ENCODE measurements at places on chromosomes 16 and 17.

GRCh38 chr17:83006515-83007455 lies 72.6 kb upstream of the METRNL start:
- DNase-seq: no peak

DNA sequence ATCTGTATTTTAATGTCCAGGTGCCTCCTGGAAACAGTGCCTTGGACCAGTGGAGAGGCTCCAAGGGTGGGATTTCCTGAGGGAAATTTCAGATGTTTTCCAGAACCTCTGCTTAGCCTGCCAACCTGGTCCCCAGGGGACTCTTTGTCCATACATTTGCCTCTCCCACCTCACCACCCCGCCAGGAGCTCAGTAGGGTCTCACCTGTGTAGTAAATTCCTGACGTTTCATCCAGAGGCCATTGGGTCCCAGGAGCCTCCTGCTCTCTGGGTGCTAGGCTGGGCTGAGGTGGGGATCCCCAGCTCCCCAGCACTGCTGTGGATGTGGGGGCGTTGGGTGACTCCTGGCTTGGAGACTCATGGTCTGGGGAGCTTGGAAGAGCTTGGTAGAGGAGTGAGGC lies 2.7 kb downstream of the NLRP1 start:
- DNase-seq: no peak

- DNase-seq: peak; percentile 80
Measured at GRCh38 chr16:49281843-49282642, 405 bp upstream of the CBLN1 start.

DNA sequence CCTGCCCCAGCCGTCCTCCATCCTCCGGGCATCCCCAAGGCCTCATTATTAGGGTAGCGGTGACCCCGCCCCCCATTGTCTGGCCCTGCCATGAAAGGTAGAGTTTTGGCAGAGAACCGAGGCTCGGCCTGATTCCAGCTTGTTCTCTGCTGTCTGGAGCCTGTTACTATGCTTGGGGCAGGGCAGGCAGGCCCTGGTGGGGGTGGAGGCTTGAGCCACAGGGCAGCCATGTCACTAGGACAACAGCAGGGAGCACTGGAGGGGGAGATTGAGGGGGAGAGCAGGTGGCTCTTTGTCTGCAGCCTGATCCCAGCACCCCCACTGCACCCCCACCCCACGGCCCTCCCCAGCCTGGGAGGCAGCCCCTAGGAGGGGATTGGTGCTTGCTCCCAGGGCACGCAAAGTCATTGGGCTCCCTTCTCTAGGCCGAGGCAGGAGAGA lies 15.4 kb downstream of the RHBDL3 start:
- DNase-seq: no peak

DNA sequence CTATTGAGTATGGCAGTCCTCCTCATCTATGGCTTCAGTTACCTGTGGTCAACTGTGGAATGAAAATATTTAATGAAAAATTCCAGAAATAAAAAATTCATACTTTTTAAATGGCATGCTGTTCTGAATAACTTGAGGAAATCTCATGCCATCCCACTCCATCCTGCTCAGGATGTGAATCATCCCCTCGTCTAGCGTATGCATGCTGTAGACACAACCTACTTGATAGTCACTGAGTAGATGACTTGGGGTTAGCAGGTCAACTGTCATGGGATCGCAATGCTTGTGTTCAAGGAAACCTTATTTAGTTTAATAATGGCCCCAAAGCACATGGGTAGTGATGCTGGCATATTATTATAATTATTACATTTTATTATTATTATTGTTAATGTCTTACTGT lies 4.8 kb upstream of the VAC14 start:
- no peak for DNase-seq

- DNase-seq: no peak
Measured at GRCh38 chr16:67736858-67737257, 17.7 kb upstream of the GFOD2 start.

GRCh38 chr16:12532871-12533610 lies 270.6 kb downstream of the CPPED1 start:
- DNase-seq: peak; percentile 33

DNA sequence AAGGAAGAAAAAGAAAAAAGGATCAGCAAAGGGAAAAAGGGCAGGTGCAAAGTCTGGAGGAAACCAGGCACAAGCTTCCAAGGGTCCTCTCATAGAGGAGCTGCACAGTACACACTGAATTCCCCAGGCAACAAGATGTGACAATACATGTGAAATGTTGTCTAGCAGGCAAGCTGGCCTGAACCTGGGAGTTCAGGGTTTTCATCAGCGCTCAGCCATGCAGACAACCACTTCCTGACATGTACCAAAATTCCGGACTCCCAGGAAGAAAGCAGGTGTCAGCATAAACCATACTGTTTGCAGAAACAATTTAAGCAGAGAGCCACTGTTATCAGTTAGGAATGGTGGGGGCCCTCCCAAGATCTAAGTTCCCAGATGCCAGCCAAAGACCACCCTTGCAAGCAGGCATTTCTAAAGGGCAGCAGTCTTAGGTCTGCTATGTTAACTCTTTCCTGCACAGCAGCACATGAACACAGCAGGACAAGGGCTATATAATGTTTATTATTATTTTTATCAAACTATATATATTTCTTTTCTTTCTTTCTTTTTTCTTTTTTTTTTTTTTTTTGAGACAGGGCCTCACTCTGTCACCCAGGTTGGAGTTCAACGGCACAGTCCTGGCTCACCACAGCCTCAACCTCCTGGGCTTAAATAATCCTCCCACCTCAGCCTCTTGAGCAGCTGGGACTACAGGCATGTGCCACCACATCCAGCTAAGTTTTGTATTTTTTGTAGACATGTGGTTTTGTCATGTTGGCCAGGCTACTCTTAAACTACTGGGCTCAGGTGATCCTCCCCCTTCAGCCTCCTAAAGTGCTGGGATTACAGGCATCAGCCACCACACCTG lies 10.1 kb downstream of the TK2 start:
- DNase-seq: no peak

DNA sequence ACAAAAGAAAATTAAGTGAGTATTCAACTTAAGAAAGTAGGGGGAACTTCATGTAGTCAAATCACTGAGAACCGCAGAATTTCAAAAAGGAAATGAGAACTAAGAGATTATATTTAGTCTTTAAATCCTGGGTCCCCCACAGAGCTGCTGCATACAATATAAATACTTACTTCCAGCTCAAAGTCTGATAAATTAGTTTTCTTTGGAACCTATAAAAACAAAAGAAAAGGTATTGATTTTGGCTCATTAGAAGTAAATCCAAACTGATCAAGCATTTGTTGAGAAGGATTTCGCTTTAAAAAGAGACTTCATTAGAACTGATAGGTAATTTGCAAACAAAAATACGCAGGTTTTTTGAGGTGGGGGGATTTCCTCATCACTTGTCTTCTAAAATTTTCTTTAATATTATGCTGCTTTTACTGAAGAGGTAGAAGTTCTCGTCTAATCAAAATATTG lies 21.9 kb downstream of the PARN start:
- DNase-seq: no peak

- DNase-seq: no peak
Measured at GRCh38 chr16:12559714-12560113, 244.0 kb downstream of the CPPED1 start.

GRCh38 chr16:17371299-17371698 lies 99.5 kb downstream of the XYLT1 start:
- DNase-seq: no peak

GRCh38 chr16:83102336-83102735 lies 475.6 kb downstream of the CDH13 start:
- no peak for DNase-seq

GRCh38 chr16:1184156-1184868 lies 31.4 kb downstream of the CACNA1H start:
- DNase-seq: no peak

DNA sequence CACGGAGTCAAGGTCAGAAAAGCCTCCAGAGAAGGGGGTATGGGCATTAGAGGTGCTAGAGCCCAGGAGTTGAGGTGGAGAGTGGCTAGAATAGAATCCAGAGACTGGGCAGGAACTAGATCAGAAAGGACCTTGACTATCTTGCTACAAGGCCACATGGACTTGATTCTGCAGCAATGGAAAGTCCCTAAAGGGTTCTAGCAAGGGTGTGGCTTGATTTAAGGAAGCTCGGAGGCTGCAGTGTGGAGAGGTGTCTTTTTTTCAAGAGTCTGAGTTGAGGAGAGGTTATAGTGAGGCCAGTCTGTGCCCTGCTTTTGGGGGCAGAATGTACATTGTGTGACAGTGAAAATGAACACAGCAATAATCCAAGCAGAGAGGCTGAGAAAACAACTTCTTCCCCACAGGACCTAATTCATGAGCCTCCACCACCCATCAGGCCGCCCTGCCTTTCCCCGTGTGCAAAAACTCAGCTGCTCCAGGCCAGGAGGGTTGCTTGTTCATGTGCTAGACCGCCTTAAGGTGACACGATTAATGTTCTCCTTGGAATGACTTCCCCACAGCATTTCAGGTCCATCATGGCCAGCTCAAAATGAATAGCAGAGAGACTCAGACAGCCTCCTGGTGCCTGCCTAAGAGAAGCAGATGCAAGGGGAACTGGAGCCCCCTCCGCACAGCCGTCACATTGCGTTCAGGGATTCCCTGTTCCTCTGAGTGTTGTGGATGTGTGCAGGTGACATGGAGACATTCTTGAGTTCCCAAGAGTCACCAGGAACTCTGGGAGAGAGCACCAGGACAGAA lies 8.7 kb upstream of the BEAN1 start:
- DNase-seq: no peak

DNA sequence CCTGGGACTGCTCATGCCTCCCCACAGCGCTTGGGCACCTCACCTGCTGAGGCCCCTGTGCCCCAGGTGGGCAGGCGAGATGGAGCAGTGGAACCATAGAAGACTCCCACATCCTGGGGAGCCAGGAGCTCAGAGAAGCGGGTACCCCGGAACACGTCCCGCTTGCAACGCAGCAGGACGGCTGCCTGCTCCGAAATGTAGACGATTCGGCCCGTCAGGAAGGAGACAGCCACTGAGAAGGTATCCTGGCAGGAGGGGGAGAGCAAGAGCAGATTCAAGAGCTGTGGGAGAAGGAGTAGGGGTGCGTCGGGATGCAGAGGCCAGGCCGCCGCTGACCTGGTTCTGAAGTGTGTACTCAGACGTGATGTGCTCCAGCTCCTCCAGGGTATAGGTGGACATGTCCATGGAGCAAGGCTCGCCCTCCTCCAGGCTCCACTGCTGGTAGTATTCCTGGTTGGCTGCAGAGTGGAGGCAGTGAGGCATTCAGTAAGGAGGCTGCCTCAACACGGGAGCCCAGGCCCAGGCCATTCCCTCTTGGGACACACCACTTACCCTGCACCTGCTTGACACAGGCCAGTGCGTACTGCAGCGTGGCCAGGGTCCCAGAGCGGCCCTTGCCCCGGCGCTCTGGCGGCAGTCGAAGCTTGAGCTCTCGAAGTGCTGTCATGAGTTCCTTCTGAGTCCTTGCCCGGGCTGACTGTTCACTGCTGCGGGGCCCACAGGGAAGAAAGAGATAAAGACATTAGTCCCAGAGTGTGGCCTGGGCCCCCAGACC lies 2.6 kb downstream of the PER1 start:
- no peak for DNase-seq

- DNase-seq: peak; percentile 40
Measured at GRCh38 chr17:79933863-79934652, 94.8 kb upstream of the CBX4 start.

DNA sequence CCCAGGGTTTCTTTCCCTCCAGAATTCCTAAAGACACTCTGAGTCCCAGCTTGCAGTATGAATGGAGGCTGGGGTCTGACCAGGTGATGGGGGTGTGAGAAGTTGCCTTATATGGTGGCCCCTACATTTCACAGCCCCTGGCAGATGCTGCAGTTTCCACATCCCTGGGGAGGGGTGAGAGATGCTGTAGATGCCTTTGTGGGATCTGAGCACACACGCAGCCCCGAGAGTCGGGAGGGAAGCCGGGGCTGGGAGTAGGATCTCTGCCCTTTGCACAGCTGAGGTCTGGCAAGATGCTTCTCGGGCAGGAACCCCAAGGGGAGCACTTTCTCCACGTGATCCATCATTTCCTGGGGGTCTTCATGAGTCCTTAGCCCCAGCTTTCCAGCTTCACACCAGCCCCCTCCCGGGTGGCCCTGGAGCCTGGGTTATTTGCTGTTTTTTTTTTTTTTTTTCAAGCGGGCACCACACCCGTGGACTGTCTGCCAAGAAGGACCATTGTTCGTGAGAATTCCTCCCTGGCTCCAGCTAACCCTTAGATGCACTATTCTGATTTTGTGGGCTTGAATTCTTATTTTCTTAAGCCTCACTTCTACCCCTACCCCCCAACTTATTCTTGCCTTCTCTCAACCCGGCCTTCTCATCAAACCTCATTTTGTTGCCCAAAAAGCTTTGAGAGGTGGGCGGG lies 50.6 kb downstream of the NTN1 start:
- DNase-seq: no peak

DNA sequence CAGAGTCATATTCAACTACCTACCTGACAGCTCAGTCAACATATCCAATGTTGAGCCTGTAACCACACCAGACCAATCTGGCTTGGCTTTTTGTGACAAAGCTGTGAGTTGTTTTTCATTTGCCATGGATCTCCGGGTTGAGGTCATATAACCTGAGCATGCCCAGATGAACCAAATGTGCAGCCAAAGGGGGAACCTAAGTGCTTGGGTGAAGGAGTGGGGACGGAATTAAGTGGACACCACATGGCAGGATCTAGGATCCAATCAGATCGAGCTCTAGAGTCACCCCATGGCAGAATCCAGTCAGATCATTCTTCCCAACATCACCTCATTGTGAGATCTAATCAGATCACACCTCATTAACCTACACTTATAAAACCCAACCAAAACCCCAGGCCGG lies 258.6 kb downstream of the PHKB start:
- no peak for DNase-seq

- DNase-seq: no peak
Measured at GRCh38 chr17:62064029-62064790, 868 bp downstream of the MED13 start.

- DNase-seq: peak; percentile 69
Measured at GRCh38 chr16:11253009-11253994, 2.7 kb downstream of the SOCS1 start.

DNA sequence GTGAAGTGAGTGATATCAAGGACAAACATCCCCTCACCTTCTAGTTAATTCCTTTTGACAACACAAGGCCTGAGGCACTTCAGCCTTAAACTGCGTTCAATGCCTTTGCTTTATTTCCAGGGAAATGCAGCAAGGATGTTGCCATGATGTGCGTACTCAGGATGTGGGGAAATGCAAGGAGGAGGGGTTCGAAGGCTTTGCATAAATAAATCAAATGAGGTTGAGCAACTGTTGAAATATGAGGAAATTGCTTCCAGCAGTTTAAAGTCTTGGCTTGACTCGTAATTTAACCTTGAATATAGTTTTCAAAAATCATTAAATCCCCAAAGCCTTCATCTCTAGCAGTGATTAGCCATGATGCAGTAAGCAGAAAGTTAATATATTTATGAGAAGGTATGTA lies 81.8 kb upstream of the CCL2 start:
- no peak for DNase-seq

Measured in stimulated activated naive CD8-positive, alpha-beta T cell treated with anti-CD3 and anti-CD28 coated beads, Interleukin-15, Interleukin-2, amounts not matched to agents 100 U/mL and 50 U/mL, for 24 hours (primary cell).